ENCODE measurements at places on chromosomes 7 and 10. TPM values are rescaled to one million over a fixed set of nuclear protein-coding genes. Genes with fewer than 3 reads are reported as not detected.

The HBP1 gene
- 79.4 TPM for total RNA-seq

- DNase-seq = peak; percentile 62
Observed at GRCh38 chr7:148242294-148242821, 348.2 kb upstream of the C7orf33 start.

GRCh38 chr10:85100495-85100894 lies 772.1 kb downstream of the CCSER2 start:
- no peak for DNase-seq

- no peak for DNase-seq
Observed at GRCh38 chr7:157503229-157503628, 166.4 kb downstream of the DNAJB6 start.

GRCh38 chr7:95490231-95490762 lies 4.6 kb downstream of the ASB4 start:
- DNase-seq = no peak

The CWF19L1 gene
- 24.0 TPM for total RNA-seq

- no peak for DNase-seq
Observed at GRCh38 chr10:58137813-58138212, 129.9 kb downstream of the IPMK start.

- no peak for DNase-seq
Observed at GRCh38 chr7:118872568-118872967, 648.1 kb downstream of the ANKRD7 start.

The LIMK1 gene
- total RNA-seq = 15.2 TPM

- DNase-seq = no peak
Observed at GRCh38 chr7:8831376-8831775, 398.0 kb downstream of the NXPH1 start.

DNA sequence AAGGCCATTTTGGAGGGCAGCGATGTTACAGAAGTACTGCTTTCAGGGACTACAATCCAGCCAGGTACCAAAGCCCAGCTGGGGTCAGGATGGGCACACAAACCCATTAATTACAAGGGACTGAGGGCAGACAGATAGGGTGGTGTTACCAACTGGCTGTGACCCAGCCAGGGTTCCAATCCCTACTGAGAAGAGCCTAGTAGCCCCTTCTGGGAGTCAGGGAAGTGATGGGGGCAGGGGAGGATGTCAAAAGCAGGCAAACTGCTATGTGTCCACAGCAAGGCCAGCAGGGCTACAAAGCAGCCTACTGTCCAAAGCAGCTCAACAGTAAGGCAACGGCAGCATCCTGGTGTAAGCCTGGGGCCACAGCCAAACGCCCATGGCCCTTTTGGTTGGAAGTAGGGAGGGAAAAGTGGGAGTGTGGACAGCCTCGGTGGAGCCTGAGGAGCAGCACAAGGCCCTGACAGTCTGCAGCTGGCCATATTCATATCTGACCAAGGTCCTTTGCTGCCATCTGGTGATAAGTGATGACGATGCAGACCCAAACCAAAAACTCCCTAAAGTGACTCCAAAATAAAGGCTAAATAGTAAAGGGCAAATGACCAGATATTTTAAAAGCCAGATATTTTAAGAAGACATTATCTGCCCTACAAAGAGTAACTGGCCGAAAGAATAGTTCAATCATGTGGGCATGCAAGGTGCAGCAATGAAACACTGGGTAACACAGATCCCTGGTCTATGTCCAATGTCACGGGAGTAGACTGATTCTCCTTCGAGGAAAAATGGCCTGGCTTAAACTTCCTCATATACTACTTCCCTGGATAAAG lies 56.9 kb downstream of the XPNPEP1 start:
- no peak for DNase-seq

GRCh38 chr7:149626972-149627371 lies 129.4 kb upstream of the ZNF746 start:
- no peak for DNase-seq

The LRRC18 gene
- total RNA-seq = not detected

DNA sequence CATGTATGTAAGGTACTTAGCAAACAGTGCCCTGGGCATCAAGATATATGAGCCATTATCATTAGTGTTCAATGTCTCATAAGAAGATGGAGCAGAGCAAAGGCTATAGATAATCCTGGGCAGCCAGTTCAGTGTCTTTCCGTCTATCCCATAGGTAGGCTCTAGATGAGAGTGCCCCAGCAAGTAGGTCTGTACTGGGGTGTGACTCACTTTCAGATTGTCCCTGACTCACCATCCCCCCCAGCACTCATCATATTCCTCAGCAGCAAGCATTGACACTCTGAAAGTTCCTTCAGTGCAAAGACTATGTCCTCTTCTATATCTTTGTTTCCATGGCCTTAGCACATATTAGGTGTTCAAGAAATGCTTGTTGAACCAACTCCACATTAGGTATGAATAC lies 20.0 kb upstream of the FAM204A start:
- DNase-seq = no peak

The SLC26A5 gene
- 0.18 TPM for total RNA-seq

- DNase-seq = no peak
Observed at GRCh38 chr10:97154781-97155180, 31.0 kb downstream of the SLIT1 start.

DNA sequence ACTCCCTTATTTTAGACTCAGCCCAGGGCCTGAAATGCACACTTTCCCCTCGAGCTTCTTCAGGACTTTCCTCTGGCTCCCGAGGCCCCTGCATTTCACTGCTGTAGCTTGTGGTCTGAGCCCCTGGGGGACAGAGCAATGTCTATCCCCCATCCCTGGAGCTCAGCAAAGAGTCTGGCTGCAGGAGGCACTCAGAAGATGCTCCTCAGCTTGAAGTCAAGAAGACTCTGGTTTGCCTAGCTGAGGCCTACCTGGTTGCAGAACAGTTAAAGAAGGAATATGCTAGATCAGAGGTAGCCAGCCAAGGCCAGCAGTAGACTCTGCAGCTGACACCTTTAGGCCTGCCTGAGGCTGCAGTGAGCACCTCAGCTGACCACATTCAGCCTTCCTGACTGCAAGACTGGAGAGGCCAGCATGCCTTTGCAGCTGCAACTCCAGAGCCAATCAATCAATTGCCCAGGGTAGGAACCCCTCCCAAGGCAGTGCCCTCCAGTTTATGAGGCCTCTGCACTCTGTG lies 36.9 kb upstream of the IKZF1 start:
- DNase-seq = no peak

- no peak for DNase-seq
Observed at GRCh38 chr7:77458786-77459185, 42.6 kb upstream of the GSAP start.

DNA sequence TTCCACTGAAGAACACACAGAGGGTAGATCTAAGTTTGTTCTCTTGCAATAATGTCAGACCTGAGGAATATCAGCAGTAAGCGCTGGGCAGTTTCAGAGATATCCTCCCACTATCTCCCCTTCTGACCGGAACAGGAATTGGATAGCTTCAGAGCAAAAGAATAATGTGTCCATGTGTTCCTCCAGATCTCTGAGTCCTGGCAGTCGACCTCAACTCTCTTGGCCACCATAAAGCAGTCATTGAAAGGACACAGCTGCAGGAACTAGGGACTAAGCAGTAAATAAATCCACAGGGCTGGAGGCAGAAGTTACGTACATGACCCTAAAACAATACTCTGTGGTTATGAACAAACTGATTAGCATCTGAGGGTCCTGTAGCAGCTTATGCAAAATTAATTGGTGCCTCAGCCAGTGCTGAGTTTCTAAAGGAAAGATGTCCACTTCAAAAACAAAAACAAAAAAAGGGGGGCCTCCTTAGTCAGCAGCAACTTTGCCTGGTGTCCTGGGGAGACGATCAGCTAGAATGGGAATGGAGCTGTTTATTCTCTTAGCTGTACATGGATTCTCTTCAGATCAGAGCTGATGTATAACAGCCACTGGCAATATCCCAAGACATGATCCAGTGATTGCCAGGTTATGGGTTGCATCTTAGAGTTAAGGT lies 6.4 kb upstream of the PRTFDC1 start:
- DNase-seq = no peak

- no peak for DNase-seq
Observed at GRCh38 chr7:5711409-5711808, 70.1 kb downstream of the RNF216 start.

The LDB3 gene
- total RNA-seq = 0.27 TPM

GRCh38 chr7:2520761-2521290 lies 1.3 kb downstream of the LFNG start:
- no peak for DNase-seq

The ZNF117 gene
- total RNA-seq = 52.9 TPM

- DNase-seq = no peak
Observed at GRCh38 chr10:106534441-106534840, 630.1 kb downstream of the SORCS1 start.

Data from cerebellum (tissue), 4 donors.